GF-D8 (cell line): ENCODE measurements at places on chromosomes 1 and 21.

- DNase-seq = peak; percentile 80
Measured at GRCh38 chr1:19315378-19316198, 3.5 kb downstream of the SLC66A1 start.

DNA sequence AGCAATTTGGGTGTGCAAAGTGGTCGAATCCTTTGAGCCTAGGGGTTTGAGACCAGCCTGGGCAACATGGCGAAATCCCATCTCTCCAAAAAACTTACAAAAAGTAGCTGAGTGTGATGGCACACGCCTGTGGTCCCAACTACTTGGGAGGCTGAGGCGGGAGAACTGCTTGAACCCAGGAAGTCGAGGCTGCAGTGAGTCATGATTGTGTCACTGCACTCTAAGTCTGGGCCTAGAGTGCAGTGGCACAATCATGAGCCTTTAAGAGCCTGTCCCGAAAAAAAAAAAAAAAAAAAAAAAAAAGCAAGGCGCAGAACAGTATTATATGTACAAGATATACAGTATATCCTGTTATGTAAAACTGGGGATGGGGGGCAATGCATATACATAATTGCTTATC, 25.1 kb upstream of the HTR1D start:
- DNase-seq = no peak

DNA sequence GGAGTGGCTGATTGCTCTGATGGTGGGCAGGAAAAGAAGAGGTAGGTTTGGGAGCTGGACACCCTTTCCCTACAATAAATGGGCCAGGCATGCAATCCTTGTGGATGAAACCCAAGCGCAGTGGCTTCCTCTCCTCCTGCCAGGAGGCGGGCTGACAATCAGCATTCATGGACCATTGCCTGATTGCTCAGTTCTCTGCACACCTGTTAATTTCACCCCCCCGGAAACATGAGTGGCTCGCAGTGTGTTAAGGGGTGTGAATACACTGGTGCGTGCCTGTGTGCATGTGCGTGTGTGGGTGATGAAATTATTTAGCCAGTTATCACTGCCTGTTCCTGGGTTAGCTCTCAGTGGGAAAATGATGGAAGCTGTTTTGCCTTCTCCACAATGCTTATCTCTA, 310.7 kb downstream of the PCP4 start:
- DNase-seq = no peak

DNA sequence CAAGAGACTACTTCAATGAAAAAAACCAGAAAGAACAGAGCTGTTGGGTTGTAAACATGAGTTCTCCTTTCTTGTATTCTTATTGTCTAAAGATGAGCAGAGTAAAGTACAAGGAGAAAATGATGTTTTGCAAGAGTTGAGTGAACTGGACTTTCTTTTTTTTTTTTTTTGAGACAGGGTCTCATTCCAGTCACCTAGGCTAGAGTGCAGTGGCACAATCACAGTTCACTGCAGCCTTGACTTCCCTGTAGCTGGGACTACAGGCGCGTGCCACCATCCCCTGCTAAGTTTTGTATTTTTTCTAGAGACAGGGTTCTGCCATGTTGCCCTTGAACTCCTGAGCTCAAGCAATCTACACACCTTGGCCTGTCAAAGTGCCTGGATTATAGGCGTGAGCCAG, 7.1 kb upstream of the IVNS1ABP start:
- no peak for DNase-seq

DNA sequence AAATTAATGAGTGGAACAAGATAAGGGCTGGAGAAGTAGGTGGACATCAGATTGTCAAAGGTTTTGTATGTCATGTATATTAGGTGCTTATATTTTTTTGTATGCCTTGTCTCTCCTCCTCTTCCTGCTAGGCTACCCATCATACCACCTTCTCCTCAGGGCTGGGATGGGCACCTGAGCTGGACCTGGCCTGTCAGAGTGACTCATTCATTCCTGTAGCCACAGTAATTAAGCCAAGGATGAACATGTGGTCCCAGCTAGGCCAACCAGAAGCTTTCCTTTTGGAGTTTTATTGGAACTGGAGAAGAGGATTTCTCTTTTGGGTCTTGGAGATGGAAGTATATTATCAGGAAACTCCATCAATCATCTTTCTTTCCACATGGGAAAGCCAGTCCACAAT, 21.2 kb downstream of the PTGS2 start:
- DNase-seq = no peak

GRCh38 chr1:54318246-54318814, 87.9 kb downstream of the SSBP3 start:
- DNase-seq = no peak

DNA sequence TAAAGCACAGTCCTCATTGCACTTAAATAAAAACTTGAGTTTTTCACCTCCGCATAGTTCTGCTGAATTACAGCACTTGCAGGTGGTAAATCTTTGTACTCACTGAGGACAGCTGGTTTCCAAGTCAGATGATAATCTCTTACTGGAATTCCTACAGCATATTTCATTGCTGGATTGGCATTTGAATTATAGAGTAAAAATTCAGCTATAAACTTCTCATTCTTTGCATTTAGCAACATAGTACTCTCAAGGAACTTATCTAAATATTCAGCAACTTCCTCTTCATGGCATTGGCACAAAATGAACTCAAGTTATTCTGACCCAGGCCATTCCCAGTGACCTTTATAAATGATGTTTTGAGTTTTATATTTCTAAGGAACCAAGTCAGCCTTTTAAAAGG, 23.4 kb downstream of the GORAB start:
- no peak for DNase-seq

DNA sequence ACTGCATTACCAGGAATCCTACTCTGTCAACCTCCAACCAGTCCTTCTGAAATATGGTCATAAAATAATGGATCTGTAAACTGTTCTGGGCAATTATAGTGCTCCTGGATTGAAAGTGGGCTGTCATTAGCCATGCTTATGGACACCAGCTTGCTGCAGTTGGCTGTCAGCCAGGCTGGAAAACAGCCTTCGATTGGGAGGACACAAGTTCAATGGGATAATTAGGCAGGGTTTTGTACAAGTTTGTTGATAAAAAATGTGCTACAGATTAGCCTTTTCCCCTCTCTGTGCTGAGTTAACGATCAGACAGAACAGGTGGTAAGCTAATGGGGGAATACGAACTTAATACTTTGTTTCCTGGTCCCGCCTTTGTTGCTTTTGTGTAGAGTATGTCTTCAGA, 413.9 kb downstream of the DUSP10 start:
- no peak for DNase-seq

DNA sequence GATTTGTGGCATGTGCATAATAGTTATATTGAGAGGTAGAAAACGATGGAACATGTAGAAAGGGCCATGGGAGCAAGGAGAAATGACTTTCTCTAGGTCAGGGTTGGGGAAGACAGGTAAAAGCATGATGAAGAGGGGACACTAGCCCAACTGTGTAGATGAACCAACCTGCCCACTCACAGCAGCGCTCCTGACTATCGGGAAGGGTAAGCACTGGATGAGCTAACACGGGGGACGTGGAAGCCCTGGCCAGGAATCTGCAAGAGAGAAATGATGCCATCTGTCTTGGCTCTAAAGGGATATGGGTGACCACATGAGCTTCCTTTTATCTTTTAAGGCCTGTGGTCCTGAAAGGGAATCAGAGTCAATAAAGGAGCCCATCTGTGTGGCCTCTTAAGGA, 36.2 kb upstream of the TMEM125 start:
- DNase-seq = no peak

GRCh38 chr1:94079080-94079940, 41.6 kb downstream of the ABCA4 start:
- DNase-seq = no peak

DNA sequence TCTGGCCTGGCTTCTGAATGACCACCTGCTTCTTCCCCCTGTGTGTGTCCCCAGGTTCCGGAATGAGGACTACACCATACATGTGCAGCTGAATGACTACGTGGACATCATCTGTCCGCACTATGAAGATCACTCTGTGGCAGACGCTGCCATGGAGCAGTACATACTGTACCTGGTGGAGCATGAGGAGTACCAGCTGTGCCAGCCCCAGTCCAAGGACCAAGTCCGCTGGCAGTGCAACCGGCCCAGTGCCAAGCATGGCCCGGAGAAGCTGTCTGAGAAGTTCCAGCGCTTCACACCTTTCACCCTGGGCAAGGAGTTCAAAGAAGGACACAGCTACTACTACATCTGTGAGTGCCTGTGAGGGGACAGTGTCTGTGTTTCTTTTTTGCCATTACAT, 3.6 kb downstream of the EFNA1 start:
- DNase-seq = no peak

DNA sequence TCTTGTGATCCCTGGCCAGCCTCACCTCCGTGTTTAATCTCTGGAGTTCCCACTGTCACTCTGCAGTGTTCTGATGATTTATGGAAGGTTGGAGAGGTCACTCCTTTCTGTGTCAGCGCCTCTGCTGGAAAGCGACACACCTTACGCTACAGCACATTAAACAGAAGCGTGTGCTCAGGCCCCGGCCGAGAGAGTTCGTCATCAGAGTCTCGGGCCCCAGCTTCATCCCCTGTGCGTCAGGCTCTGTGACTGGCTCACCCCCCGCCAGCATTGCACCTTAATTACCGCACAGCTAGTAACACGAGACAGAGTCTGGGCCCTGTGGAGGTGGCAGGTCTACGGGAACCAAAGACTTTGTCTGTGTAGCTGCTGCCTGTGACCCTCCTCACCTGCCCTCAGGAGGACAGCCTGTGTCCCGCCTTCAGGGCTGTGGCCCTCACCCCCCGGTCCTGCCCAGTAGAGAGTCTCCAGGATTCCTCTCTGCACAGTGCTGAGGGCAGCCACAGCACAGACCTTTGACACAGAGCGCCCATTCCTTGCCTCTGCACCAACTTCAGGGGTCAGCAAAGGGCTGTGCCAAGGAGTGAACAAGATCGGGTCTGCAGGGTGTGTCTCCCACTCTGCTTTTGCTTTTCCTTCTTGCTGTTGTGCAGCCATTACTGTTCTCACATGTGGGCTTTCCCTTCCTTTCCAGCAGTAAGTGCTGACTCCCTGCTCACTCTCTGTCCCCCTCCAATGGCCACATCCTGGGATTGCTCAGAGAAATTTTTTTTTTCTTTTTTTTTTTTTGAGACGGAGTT, 157.6 kb downstream of the PGBD5 start:
- peak; percentile 6 for DNase-seq

- DNase-seq = no peak
Measured at GRCh38 chr1:244709476-244710368, 56.8 kb downstream of the DESI2 start.

- DNase-seq = no peak
Measured at GRCh38 chr1:40844887-40845878, 17.0 kb downstream of the CITED4 start.

DNA sequence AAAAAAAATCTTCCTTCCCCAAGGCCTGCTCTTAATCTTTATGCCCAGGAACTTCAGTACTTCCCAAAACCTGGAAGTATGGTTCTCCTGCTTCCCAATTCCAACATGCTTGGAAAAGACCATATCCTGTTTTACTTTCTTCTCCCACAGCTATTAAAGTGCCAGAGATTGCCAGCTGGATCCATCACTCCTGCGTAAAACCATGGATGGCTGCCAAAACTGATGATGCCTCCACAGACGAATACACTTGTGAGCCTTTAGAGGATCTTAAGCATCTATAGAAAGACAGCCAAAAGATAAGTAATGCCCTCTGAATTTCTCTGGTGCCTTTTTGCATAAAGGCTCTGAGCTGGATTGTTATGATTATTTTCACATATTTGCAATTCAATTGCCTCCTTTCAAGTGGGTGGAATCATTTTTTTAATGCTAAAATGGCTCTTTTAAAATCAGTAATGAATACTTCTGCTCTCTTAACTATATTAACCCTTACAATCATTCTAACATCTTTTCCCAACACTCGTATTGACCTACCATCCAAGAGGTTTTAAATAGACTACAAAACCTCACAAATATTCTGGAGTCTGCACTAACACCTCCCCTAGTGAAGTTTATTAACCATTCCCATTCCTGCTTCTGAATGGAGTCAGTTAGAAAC, 1807.8 kb downstream of the BRINP3 start:
- DNase-seq = no peak

DNA sequence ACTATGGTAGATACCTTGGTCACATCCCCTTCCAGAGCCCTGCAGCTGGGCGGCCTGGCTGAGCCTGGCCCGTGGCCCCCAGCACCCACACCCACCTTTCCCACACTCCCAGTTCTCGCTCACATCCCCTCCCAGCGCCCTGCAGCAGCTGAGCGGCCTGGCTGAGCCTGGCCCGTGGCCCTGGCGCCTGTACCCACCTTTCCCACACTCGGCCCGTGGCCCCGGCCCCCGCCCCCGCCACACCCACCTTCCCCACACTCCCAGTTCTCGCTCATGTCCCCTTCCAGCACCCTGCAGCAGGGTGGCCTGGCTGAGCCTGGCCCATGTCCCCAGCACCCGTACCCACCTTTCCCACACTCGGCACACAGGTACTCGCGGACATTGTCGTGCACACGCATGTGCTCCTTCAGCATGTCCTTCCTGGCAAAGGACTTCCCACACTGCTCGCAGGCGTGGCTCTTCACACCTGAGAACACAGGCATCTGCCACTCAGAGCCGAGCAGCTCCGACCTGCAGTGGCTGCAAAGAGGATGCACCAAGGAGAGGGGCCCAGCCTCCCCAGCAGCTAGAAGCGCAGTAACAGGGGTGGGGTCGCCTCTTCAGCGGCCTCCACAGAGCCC, 52.5 kb upstream of the RIPK4 start:
- no peak for DNase-seq

DNA sequence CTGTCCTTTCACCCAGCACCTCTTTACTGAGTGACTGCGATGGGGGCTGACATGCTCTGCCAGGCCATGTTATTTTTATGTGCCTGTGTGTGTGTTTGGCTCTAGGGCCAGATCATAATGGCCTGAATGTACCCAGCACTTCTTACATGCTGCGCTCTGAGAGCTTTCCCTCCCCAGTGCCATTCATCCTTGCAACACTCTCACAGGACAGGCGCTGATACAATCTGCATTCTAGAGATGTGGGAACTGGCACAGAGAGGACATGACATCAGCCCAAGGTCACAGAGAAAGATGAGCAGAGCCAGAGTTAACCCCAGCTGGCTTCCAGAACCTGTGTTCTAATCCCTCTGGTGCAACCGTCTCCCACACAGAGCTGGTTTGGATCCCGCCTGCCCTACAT, 54.5 kb downstream of the ARHGEF10L start:
- no peak for DNase-seq

- DNase-seq = no peak
Measured at GRCh38 chr1:47678464-47678980, 240.7 kb downstream of the FOXD2 start.

GRCh38 chr1:184416481-184416880, 29.7 kb downstream of the C1orf21 start:
- DNase-seq = no peak

GRCh38 chr1:55197099-55197498, 18.1 kb downstream of the USP24 start:
- DNase-seq = no peak

DNA sequence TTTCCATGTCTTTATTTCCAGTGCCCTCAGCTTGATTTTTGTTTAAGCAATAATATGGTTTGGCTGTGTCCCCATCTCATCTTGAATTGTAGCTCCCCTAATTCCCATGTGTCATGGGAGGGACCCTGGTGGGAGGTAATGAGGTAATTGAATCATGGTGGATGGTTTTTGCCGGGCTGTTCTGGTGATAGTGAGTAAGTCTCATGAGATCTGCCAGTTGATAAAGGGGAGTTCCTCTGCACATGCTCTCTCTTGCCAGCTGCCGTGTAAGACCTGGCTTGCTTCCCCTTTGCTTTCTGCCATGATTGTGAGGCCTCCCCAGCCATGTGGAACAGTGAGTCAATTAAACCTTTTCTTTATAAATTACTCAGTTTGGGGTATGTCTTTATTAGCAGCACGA, 559.6 kb upstream of the ADAMTS5 start:
- DNase-seq = no peak

GRCh38 chr1:100074604-100075395, 57.9 kb downstream of the SASS6 start:
- no peak for DNase-seq
